ENCODE measurements at places on chromosomes 3 and 15. TPM values are rescaled to one million over a fixed set of nuclear protein-coding genes. Genes with fewer than 3 reads are reported as not detected.

Gene PLCH1
- total RNA-seq = 0.12 TPM

- no peak overlapping the region for H3K27ac ChIP-seq
- H3K36me3 ChIP-seq = no peaks in the 10 kb centered on the region
- no peaks in the 10 kb centered on the region for H3K4me1 ChIP-seq
- H3K27me3 ChIP-seq = no peaks in the 10 kb centered on the region
These were observed 353.6 kb upstream of the SLCO3A1 start for GRCh38 chr15:91499774-91500383.

DNA sequence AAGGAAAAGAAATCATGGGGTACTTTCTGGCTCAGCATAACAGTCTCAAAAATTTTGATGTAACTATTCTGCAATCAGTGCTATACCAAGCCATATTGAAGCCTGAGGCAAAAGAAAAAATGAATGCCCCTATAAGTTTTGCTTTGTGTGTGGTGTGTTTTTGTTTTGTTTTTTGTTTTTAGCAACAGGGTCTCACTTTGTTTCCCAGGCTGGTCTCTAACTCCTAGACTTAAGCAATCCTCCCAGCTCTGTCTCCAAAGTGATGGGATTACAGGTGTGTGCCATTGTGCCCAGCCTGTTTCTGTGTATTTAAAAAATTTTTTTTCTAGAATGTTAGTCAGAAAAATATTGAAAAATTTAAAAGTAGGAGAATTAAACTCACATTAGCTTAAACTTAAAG, 93.2 kb downstream of the ZNF280D start:
- H3K36me3 ChIP-seq = peaks cover 3% of the 10 kb centered on the region
- no peak overlapping the region for H3K4me3 ChIP-seq
- H3K27ac ChIP-seq = no peak overlapping the region

- H3K27me3 ChIP-seq = no peaks in the 10 kb centered on the region
- H3K4me3 ChIP-seq = no peak overlapping the region
- H3K27ac ChIP-seq = no peak overlapping the region
- DNase-seq = no peak
- H3K4me1 ChIP-seq = no peaks in the 10 kb centered on the region
These were observed 142.2 kb upstream of the MRPS22 start for GRCh38 chr3:139201446-139202225.

- no peaks in the 10 kb centered on the region for H3K4me1 ChIP-seq
- H3K27ac ChIP-seq = no peak overlapping the region
- H3K27me3 ChIP-seq = no peaks in the 10 kb centered on the region
- DNase-seq = no peak
- H3K4me3 ChIP-seq = no peak overlapping the region
- no peaks in the 10 kb centered on the region for H3K36me3 ChIP-seq
These were observed 8.5 kb upstream of the LSAMP start for GRCh38 chr3:116453666-116454346.

GRCh38 chr3:49609815-49610214, 55.5 kb downstream of the BSN start:
- H3K27me3 ChIP-seq = no peaks in the 10 kb centered on the region
- DNase-seq = no peak
- no peaks in the 10 kb centered on the region for H3K36me3 ChIP-seq
